ENCODE measurements at places on chromosomes 1 and 21. TPM values are rescaled to one million over a fixed set of nuclear protein-coding genes. Genes with fewer than 3 reads are reported as not detected.

DNA sequence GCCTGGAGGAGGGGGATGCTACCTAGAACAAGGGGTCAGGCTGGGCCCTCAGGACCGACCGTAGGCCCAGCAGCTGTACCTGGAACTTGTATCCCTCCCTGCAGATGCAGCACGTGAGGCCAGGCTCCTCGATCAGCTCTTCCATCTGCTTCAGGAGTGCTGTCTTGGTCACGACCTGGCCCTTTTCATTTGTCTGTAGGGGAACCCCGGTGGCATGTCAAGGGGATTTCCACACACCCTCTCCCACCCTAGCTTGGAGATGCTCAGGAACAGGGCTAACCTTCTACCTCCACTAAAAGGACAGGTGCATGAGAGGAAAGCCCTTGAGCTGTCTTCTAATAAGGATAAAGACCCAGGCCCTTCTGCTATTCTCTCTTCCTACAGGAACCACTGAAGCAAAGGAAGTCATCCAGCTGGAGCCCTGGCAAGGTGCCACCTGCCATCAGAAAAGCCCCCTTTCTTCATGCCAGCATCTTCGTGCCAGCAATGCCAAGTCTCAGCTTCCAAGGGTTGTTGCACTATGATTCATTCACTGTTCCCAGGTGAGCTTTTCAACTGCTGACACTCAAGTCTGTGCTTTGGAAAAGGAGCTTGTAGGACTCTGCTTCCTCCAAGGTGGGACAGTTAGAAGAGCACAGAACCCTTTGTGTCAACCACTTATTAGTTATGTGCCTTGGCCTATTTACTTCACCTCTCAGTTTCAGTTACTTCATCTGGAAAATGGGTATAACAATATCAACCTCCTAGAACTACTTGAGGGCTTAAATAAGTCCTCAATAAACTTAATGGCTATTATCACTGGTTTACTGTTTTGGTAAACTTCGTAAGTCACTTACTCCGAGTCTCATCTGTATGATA is 122.1 kb downstream of the UBR4 start:
- no peak for DNase-seq

- no peak for DNase-seq
These were observed 3.9 kb upstream of the RGS1 start for GRCh38 chr1:192571668-192572067.

DNA sequence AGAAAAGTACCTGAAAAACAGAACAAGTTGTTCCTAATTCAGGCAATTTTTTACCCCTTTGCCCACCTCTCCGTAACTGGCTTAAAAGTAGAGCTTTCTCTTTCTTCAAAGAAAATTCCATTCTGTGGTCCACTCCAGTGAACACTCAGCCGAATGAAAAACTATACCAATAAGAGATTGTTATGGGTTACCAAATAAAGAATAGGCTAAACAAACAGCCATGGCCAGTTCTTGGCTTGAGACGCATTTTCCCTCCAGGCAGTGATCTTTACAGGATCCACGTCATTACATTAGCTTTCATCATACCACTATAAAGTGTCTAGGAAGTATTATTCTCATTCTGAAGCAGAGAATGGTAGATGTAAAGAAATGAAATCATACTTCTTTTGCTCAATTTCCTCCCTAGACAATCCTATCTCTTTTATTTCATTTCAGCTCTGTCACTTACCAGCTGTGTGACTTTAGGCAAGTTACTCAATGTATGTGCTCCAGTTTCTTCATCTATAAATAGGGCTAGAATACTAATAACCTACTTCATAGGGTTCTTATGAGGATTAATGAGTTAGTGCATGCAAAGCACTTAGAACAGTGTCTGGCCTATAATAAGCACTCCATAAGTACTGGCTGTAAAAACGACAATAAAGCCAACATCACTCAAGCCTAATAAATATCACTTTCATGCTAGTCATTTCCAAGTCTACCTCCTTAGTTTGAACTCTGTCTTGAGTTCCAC is 26.5 kb upstream of the TRIM45 start:
- no peak for DNase-seq

PTAFR gene
- total RNA-seq, result 4.7 TPM

CYP4A11 gene
- total RNA-seq, result 0.32 TPM

CGN gene
- 62.4 TPM for total RNA-seq
